ENCODE measurements at places on chromosomes 6 and 20.

GRCh38 chr6:81088145-81088544 is 664.3 kb downstream of the TENT5A start:
- no peak for DNase-seq

DNA sequence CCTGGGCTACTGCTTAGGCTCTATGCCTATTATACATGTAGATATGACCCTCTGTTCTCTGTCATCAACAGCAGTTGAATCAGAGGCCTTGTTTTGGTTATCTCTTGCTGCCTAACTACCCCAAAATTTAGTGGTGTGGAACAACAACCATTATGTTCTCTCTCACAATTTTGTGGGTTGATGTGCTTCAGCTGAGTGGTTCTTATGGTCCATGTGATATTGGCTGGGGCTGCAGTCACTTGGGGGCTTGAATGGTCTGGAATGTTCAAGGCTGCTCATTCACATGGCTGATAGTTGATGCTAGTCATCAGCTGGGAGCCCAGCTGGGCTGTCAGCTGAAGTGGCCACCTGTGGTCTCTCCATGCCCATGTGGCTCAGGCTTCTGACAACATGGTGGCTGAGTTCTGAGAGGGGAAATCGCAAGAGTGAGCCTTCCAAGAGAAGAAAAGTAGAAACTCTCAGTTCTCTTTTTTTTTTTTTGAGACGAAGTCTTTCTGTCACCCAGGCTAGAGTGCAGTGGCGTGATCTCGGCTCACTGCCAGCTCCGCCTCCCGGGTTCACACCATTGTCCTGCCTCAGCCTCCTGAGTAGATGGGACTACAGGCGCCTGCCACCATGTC is 47.8 kb downstream of the SHLD1 start:
- DNase-seq, result no peak

DNA sequence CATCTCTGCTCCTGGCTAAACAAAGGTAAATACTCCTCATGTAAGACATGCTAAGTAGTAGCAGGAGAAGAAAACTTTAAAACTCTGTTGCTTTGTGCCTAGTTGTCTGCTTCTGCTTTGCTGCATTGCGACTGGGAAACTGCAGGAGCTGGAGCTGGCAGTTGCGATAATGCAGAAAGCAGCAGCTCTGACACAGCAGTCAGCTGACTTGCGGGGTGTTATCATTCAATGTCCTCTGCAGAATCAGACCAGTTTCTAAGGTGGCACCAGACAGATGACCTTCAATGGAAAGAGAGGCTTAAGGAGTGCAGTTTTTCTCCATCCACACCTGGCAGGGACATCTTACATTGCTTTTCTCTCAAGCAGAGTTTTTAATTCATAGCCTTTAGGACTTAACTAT is 69.9 kb upstream of the SOX4 start:
- DNase-seq, result no peak

- DNase-seq, result no peak
These were observed 47.4 kb downstream of the SRC start for GRCh38 chr20:37393196-37393862.

DNA sequence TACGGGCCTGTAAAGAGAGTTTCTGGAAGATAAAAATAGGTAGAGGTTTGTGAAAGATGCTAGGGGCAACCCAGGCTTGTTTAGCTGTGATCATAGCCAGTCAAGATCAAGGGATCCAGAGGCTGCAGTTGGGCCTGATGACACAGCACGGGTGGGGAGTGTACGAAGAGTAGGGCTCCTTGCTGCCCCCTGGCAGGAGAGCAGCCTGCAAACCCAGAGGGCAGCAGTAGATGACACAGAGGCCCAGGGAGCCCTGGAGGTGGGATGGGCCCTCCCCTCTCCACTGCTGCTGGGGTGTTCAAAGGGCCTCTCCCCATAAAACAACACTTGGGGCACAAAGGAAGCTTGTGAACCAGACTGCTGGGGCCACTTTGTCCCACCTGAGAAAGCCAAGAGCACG is 47.2 kb downstream of the VEGFA start:
- DNase-seq, result peak; percentile 43

DNA sequence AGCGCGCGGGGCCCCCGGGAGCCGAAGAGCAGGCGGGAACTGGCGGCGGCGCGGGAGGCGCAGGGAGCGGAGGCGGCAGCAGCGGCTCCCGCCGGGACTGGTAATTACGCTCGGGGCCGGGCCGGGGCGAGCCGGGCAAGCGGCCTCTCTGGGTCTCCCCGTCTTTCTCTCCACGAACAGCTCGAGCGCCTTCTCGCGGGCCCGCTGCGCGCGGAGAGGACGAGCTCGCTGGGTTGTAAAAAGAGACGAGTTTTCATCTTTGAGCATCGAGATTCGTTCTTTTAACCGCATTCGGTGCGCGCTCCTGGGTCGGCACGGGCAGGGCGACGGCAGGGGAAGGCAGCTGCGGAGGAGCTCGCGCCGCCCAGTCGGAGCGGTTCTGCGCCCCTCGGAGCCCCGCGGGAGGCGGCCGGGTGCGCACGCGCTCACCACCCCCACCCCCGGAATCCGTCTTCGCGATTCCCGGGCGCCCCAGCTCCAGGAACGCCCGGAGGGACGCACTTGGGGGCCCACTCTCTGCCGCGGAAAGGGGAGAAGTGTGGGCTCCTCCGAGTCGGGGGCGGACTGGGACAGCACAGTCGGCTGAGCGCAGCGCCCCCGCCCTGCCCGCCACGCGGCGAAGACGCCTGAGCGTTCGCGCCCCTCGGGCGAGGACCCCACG is 38.0 kb downstream of the YTHDF1 start:
- DNase-seq, result no peak

DNA sequence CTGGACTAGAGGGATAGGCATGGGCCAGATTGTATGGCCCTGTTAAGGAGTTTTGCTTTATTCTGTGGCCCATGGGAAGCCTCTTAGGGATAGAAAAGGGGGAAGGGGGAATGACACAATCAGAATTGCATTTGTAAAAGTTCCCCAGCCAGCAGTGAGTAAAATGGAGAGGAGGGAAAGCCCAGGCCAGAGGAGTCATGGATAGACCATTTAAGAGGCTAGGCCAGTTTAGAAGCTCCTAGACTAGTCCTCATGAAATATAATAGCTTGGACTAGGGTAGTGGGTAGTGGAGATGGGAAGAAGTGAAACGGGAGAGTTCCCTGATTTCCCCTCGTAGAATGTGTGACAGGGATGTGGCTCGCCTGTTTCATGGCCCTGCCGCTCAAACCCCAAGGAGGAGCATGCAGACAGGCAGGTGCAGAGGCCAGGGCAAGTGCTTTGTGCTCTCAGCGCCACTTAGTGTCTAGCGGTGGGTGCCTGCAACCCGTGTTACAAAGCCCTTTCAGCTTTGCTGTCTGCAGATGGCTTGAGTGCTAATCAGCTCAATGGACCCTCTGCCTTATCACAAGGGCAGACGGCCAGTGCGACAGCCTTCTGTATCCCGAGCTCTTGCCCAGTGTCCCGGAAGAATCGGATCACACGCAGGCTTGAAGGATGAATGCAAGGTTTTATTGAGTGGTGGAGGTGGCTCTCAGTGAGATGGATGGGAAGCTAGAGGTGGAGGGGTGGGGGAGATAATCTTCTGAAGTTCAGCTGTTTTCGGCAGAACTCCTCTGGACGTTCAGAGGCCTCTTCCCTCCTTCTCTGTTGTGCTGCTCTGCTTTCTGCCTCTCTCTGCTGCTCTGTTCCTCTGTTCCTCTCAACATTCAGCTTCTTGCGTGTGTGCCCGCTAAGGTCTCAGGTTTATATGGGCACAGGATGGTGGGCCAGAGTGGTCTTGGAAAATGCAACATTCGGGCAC is 141.1 kb downstream of the CEP57L1 start:
- no peak for DNase-seq

- DNase-seq, result no peak
These were observed 9.4 kb downstream of the PCK1 start for GRCh38 chr20:57570145-57570850.

GRCh38 chr6:166940643-166941068 is 15.7 kb downstream of the RNASET2 start:
- peak; percentile 59 for DNase-seq

All from lung microvascular endothelial cell (primary cell).